ENCODE measurements at places on chromosomes 5 and 9.

DNA sequence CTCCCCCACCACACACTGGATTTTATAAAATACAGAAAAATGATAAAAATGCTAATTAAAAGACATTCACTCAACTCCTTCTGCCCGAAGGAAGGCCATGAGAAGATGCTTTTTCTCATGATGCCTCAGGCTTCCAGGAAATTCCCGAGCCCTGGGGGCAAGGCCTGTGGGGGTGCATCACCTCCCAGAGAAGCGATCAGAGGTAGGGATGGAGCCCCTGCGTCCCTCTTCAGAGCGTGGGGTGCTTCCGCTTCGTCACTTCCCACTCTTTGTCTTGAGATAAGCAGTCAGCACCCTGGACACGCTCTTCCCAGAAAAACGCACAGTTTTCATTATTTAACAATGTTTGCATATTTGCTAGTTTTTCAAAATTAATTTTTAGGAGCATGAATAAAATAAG is 33.3 kb upstream of the SH3PXD2B start:
- DNase-seq: no peak
- H3K27ac ChIP-seq: no peak overlapping the region
- no peak overlapping the region for H3K4me3 ChIP-seq
- H3K4me1 ChIP-seq: peaks cover 4% of the 10 kb centered on the region
- no peaks in the 10 kb centered on the region for H3K27me3 ChIP-seq

GRCh38 chr9:27129221-27129620 is 20.2 kb downstream of the TEK start:
- no peaks in the 10 kb centered on the region for H3K27me3 ChIP-seq
- H3K36me3 ChIP-seq: no peaks in the 10 kb centered on the region
- no peak overlapping the region for H3K27ac ChIP-seq
- H3K4me3 ChIP-seq: no peak overlapping the region
- no peaks in the 10 kb centered on the region for H3K4me1 ChIP-seq
- no peak for DNase-seq

- H3K27ac ChIP-seq: no peak overlapping the region
- H3K36me3 ChIP-seq: no peaks in the 10 kb centered on the region
- no peak for DNase-seq
- no peaks in the 10 kb centered on the region for H3K27me3 ChIP-seq
Observed at GRCh38 chr9:107147134-107147533, 135.9 kb upstream of the RAD23B start.

DNA sequence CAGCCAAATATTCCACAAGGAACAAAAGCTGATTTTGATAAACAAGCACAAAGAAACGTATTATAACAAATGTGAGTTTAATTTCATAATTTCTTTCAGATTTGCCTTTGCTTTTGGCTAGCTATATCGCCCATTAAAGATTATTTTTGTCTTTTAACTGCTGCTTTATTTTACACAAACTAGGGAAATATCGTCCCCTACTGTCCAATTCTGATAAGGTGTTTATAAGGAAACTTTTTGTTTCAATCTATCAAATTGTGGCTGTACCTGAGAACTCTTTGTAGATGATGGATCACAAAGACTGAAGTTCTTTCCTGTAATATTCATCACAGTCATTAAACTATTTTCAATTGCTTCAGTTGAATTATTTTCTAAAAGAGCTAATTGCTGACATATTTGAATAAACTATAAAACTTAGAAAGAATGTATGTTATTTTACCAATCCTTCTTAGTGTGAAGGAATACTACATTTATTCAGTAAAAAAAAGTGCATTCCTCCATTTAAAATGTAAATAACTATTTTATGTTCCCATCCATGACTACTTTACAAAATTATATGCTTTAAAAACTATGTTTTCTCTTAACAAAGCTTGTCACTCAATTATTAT is 431.3 kb upstream of the ITGA1 start:
- H3K27ac ChIP-seq: no peak overlapping the region
- H3K4me1 ChIP-seq: peaks cover 31% of the 10 kb centered on the region
- no peaks in the 10 kb centered on the region for H3K36me3 ChIP-seq

GRCh38 chr9:129469188-129469987 is 151.5 kb downstream of the C9orf50 start:
- no peak overlapping the region for H3K4me3 ChIP-seq
- peaks cover 46% of the 10 kb centered on the region for H3K4me1 ChIP-seq
- peak overlapping the region; percentile 52 for H3K27ac ChIP-seq
- no peaks in the 10 kb centered on the region for H3K27me3 ChIP-seq
- DNase-seq: no peak
- H3K36me3 ChIP-seq: no peaks in the 10 kb centered on the region

DNA sequence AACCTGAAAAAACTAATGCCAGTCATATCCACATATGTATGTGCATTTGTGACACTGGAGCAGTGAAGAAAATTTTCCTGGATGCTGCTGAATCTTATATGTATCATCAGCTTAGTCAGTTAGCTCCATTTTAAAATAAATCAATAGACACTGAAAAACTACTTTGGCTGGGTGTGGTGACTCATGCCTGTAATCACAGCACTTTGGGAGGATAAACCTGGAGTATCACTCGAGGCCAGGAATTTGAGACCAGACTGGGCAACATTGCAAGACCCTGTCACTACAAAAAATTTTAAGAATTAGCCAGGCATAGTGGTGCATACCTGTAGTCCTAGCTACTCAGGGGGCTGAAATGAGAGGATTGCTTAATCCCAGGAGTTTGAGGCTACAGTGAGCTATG is 511.0 kb upstream of the TLE4 start:
- H3K27ac ChIP-seq: no peak overlapping the region
- peaks cover 7% of the 10 kb centered on the region for H3K36me3 ChIP-seq
- DNase-seq: no peak
- H3K4me1 ChIP-seq: peaks cover 14% of the 10 kb centered on the region

- H3K27me3 ChIP-seq: no peaks in the 10 kb centered on the region
- DNase-seq: no peak
- H3K36me3 ChIP-seq: no peaks in the 10 kb centered on the region
Observed at GRCh38 chr9:8095672-8096086, 296.1 kb upstream of the DMAC1 start.

- H3K4me1 ChIP-seq: no peaks in the 10 kb centered on the region
- no peaks in the 10 kb centered on the region for H3K27me3 ChIP-seq
- H3K4me3 ChIP-seq: no peak overlapping the region
- no peaks in the 10 kb centered on the region for H3K36me3 ChIP-seq
Observed at GRCh38 chr9:5518171-5518936, 8.0 kb downstream of the PDCD1LG2 start.

- H3K4me3 ChIP-seq: no peak overlapping the region
- no peak for DNase-seq
- no peaks in the 10 kb centered on the region for H3K36me3 ChIP-seq
- H3K4me1 ChIP-seq: peaks cover 3% of the 10 kb centered on the region
- no peak overlapping the region for H3K27ac ChIP-seq
Observed at GRCh38 chr5:31347552-31347905, 154.0 kb downstream of the CDH6 start.

DNA sequence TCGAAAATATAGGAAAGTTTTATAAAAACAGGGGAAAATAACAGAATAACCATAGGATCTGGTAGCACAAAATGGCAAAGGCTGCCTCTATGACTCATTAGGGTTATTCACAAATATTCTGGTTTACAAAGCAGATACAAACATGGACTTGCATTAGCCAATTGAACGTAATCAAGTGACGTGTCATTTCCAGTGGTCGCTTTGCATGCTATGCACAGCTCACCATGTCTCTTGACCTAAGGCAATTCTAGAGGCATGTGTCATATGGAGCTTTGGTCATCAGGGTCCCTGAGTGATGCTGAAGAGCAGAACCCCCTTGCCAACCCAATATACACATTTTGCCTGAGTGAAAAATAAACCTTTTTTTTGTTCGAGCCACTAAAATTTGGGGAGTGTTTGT is 158.8 kb downstream of the TMEM161B start:
- no peaks in the 10 kb centered on the region for H3K36me3 ChIP-seq
- no peaks in the 10 kb centered on the region for H3K4me1 ChIP-seq
- no peak overlapping the region for H3K27ac ChIP-seq
- H3K4me3 ChIP-seq: no peak overlapping the region
- no peak for DNase-seq

GRCh38 chr5:157915638-157916037 is 56.7 kb upstream of the CLINT1 start:
- no peak overlapping the region for H3K27ac ChIP-seq
